ENCODE measurements at places on chromosomes 1 and 21.

DNA sequence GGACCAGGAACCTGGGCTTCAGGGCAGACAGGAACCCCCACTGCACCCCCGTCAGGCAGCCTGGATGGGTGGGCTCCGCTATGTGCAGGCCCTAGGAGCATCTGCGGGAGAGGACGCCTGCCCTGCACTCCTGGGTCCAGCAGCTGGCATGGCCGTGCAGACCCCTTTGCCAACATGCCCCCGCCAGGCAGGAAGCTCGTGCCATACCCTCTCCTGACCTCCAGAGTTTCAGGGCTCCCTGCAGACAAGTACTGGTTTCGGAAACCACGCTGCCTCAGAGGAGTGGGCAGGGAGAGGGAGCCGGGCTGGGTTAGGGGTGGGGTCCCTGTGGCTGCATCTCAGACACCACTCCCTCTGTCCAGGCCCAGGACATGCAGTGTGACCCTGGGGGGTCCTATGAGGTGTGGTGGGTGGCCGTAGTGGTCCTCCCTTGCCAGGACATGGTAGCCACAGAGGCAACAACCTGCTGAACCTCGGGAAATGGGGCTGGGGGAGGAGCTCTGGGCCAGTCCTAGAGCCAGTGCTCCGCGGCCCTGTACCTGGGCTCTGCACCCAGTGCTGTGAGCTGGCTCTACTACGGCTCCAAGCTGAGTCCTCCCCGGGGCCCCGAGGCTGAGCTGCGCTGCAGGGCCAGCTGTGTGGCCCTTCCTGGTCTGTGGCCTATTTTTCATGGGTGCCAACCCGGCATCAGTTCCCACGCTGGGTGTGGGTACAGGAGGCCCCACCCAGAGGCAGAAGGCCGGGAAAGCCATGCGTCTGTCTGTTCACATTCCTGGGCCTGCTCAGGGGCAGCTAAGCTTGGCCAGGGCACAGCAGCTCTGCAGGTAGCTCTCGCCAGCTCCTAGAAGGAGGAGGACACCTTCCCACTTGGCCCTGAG lies 1.4 kb downstream of the PLEKHN1 start:
- no peak for DNase-seq

- no peak for DNase-seq
These were observed 1326.5 kb upstream of the B3GALT2 start for GRCh38 chr1:194512957-194513356.

GRCh38 chr1:174152427-174152826 lies 6.9 kb upstream of the RABGAP1L start:
- no peak for DNase-seq

GRCh38 chr21:38965910-38966504 lies 160.3 kb downstream of the ETS2 start:
- no peak for DNase-seq

DNA sequence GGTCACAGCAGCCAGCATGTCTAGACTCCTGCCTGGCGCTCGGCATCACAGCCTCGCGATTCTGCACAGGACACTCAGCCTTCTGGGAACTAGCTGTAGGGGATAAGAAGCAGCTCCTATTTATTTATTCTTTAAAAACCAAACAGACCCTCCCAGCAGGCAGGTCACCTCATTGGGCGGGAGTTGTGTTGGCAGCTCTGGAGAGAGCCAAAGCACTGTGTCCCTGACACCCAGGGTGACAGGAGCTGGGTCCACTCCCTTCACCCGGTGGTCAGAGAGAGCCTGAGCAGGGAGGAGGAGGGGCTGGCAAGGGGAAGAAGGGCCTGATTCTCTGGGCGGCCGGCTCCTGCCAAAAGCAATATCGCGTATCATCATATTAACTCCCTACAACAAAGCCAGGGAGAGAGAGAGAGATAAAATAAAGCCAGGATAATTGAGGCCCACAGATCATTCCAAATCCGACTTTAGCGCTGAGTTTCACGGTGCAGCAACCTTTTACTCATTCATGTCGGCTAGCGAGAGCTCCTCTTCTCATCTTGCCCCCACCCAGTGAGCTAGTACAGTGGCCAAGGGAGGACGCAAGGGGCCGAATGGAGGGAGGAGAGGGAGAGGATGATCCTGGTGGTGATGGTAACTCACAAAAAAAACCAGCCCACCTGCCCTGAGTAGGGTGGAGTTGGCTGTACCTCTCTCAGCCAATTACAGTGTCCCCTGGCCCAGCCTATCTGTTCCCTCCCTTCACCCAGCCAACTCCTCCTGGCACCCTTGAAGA lies 79.8 kb upstream of the IFFO2 start:
- no peak for DNase-seq

DNA sequence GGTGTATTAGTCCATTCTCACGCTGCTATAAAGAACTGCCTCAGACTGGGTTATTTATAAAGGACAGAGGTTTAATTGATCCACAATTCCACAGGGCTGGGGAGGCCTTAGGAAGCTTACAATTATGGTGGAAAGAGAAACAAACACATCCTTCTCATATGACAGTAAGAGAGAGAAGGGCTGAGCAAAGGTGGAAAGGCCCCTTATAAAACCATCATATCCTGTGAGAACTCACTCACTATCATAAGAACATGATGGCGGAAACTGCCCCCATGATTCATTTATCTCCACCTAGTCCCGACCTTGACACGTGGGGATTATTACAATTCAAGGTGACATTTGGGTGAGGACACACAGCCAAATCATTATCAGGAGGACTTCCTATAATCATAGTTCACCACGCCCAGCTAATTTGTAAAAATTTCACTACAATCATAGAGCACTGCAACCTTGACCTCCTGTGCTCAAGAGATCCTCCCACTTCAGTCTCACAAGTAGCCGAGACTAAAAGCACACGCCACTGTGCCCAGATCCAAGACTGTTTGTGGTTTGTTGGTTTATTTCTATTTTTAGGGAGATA lies 164.9 kb downstream of the RERE start:
- no peak for DNase-seq

DNA sequence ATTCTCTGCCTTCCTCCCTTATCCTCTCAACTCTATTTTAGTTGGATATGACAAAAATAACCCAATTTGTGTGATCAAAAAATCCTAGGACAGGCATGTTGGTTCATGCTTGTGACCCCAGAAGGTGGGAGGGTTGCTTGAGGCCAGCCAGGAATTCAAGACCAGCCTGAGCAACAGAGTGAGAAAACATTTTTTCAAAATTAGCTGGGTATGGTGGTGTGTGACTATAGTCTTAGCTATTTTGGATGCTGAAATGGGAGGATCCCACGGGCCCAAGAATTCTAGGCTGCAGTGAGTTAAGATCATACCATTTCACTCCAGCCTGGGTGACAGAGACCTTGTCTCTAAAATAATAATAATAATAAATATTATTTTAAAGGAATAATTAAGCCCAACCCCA lies 1383.1 kb upstream of the ADGRL2 start:
- no peak for DNase-seq

GRCh38 chr1:212463565-212464285 lies 31.0 kb downstream of the NENF start:
- no peak for DNase-seq

DNA sequence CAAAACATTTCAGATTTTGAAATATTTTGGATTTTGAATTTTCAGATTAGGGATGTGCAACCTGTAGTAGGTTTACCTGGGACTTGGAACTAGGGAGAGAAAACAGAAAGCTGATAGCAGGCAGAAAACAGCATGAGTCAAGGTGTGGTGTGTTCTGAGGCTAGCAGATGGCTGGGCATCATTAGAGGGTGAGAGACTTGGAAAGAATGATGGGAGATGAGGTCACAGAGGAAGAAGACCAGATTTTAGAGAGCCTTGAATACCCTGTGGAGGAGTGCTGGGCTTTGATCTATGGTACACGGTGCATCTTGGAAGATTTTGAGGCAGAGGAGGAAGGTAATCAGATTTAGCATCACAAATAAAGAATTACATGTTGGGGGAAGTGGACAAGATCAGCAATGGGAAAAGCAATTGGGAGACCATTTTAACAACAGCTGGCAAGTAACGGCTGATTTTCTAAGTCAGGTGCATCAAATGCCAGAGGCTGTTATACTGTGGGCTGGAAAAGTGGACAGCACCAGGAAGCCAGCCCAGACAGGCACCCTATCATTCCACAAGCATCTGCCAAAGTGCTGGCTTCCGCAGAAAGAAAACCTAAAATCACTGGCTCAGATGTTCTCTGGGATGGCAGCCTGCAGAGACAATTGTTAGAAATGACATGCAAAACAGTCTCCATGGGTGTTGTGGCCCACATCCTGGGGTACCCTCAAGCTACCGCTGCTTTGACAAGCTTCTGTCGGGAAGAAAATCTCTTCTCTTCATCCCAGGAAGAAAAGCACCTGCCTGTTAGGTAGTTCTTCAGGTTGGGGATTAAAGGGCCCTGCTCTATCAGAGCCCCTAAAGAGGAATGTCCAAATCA lies 30.9 kb upstream of the CAMK1G start:
- no peak for DNase-seq

- no peak for DNase-seq
These were observed 692.9 kb downstream of the USP25 start for GRCh38 chr21:16422702-16423101.

GRCh38 chr1:227745568-227746265 lies 10.5 kb downstream of the SNAP47 start:
- DNase-seq: no peak

- DNase-seq: no peak
These were observed 90.2 kb downstream of the RUSC1 start for GRCh38 chr1:155410931-155411330.

DNA sequence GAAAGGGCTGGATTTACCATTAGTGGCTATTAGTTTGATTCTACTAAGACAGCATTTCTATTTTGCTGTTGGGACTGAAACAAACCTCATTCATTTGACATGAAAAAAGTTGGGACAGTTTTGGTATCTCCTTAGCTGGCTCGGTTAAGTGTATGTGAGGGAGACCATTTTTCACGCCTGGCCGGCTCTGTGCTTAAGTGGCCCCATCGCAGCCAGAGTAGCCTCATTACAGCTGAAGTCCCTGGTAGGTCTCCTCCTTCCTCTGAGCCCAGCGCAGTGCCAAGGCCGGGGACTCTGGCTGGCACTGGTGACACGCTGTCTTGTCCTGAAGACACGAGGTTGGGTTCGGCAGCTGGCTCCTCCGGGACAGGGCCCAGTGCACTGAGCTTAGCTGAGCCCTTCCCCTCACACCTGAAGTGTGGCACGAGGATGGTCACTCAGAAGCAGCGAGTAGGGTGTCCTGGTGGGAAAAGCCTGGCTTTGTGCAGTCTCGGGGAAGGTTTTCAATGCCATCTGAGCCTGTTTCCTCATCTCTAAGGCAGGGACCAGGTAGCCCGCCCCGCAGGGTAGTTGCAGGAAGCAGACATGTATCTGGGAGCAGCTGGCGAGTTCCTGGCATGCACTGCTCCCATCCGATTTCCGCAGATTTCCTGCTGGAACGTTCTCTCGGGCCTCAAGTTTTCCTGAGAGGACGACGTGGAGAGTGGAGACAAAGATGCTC lies 196.5 kb downstream of the DYRK1A start:
- DNase-seq: no peak
